ENCODE measurements at places on chromosomes 4 and X.

GRCh38 chr4:170122252-170122651, 32.5 kb upstream of the AADAT start:
- DNase-seq, result no peak

DNA sequence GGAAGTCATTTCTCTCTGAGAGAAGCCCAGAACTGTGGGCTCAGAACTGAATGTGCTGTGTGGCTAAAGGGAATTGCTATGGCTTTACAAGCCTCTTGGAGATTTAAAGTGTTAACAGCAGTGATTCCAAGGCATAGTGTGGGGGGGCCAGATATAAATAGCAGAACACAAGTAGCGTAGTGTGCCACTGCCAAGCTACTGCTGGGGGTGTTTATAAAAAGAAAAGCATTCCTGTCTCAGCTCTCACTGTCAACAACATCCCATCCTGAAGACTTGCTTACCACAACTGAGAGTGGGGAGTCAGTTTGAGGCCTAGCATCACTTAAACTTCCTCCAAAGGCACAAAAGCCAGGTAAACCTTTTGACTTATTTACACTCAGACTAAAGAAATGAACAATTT, at the start of gene ART3:
Gene ART3 (plus strand): TSS at position 242 of the 400 bp plus-strand sequence. CDS start 1,181 bp downstream, outside the sequence.
- DNase-seq, result no peak

- no peak for DNase-seq
Observed at GRCh38 chr4:52259978-52260377, 208.9 kb downstream of the SPATA18 start.

- DNase-seq, result no peak
Observed at GRCh38 chr4:157075811-157076577, at the start of gene GLRB. Gene GLRB (plus strand): TSS chr4:157076150. CDS start chr4:157078025, 1,875 bp downstream.

- DNase-seq, result no peak
Observed at GRCh38 chrX:49184294-49185281, 1.6 kb downstream of the PRICKLE3 start.

GRCh38 chrX:107742700-107743191, 32.8 kb downstream of the TSC22D3 start:
- DNase-seq, result no peak

All from effector memory CD4-positive, alpha-beta T cell (primary cell).